ACHN (cell line): ENCODE measurements at places on chromosomes 13 and 19.

DNA sequence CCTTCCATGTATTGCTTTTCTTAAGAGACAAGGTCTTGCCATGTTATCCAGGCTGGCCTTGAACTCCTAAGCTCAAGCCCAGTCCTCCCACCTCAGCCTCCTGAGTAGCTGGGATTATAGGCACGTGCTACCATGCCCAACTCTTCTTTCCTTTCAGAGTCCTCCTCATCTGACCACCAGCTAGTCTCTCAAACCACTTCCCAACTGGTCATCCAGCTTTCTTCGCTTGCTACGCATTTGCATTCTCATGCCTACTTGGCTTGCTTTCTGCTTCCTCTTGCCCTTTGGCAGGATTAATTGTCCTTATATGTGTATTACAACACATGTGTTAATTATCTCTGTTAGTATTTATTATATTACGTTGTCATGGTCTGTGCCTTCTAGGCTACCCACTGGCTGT, 6.3 kb downstream of the GPR18 start:
- DNase-seq = no peak

- no peak for DNase-seq
Observed at GRCh38 chr19:18231775-18232174, 5.5 kb upstream of the PDE4C start.

GRCh38 chr13:100108913-100109507, 20.1 kb downstream of the PCCA start:
- peak; percentile 13 for DNase-seq

DNA sequence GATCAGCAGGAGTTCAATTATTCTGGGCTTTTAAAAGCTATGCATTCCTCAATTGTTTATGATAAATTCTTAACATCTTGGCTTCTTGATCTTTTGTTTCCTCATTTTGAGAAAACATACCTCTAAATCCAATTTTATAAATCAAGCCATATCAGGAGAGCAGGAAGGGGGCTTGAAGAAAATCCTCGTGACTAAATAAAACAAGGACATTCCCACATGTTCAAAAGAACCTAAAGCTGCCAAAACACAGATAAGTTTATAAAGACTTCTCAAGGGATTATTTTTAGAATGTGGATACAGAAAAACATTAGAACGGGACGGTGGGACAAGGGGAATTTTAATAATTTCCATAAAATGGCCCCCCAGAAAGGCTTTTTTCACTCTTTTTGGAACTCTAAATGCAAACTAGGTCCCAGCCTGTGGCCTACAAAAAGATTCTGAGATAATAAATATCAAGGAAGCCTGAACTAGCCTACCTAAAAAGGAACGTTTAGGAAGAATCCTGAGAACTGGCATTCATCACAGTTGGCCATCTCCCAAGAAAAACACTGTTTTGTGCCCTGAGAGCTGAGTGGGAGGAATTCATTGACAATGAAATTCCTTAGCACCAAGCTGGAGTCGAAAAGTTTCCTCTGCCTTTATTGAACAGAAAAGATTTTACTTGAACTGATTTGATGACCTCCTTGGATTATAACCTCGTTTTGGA, 30.1 kb downstream of the ZAR1L start:
- DNase-seq = peak; percentile 21

- DNase-seq = no peak
Observed at GRCh38 chr13:50884265-50884664, 25.3 kb upstream of the RNASEH2B start.

DNA sequence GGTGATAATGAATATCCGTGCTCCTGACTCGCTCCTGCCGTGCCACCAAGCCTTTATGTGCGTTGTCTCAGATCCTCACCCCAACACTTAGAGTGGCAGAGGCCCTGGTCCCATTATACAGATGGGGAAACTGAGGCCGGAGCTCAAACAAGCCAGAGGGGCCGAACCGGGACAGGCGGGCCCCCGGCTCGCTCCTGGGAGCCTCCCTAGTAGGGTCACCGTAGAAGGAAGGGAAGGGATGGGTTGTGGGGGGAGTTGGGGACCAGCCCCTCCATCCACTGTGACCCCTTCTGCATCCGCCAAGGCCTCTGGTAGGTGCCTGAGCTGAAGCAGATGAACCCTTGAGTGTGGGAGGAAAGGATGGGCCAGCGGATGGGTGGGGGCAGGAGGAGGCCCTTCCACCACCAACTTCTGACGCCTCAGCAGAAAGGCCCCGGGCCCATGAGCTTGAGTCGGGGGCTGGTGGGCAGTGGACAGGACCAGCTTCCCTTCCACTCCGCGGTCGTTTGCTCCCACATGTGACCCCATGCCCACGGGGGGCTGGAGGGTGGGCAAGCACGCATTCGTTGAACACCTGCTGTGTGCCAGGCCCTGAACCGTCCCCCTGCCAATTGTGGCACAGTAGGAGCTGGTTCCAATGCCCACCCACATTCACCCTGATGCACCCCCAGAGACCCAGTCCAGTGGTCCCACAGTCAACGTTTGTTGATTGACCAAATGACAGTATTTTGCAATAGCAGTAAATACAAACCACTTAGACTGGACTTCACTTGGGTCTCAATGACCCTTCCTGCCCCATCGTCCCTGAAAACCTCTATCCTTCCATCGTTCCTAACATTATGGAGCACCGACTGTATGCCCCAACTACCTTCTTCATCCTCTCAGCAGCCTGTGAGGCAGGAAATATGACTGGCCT, 24.2 kb upstream of the TCF3 start:
- no peak for DNase-seq

- DNase-seq = no peak
Observed at GRCh38 chr13:42307461-42307860, 35.5 kb downstream of the AKAP11 start.

- DNase-seq = no peak
Observed at GRCh38 chr13:72805676-72806346, 23.9 kb downstream of the PIBF1 start.

GRCh38 chr19:30492586-30493270, 120.5 kb downstream of the ZNF536 start:
- no peak for DNase-seq

GRCh38 chr13:22357132-22357531, 686.3 kb downstream of the FGF9 start:
- DNase-seq = no peak

DNA sequence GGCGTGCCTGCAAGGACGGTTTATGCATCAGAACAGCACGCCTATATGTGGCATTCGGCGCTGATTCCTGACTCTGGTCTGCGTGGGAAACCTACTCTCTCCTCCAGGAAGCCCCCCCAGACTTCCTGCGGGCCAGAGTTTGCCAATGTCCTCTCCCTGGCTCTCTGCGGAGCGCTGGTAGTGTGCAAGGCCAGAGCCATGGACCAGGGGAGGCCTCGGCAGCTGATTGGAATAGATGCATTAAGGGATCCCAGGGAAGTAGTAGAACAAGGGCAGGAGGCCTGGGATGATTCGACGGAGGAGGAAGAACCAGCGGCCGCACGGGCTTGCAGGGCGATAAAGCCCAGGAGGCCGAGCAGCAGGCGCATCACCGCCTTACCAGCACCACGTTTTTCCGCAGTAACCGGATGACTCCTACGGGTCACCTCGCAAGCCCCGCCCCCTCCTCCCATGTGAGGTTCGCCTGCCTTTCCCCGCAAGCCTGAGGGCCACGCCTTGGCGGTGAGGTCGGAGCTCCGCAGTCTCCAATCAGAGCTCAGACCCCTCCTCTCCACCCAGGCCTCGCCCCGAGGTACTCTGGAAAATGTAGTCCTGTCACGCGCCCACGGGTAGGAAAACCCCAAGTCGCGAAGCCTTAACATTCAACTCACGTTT, 5.0 kb downstream of the CLEC11A start:
- DNase-seq = no peak

- no peak for DNase-seq
Observed at GRCh38 chr19:50290011-50290410, 39.2 kb downstream of the KCNC3 start.

- DNase-seq = no peak
Observed at GRCh38 chr13:24764276-24764630, 284 bp downstream of the RNF17 start.
